Hippocampal formation (tissue), 2 donors: ENCODE measurements at places on chromosomes 7 and 10.

DNA sequence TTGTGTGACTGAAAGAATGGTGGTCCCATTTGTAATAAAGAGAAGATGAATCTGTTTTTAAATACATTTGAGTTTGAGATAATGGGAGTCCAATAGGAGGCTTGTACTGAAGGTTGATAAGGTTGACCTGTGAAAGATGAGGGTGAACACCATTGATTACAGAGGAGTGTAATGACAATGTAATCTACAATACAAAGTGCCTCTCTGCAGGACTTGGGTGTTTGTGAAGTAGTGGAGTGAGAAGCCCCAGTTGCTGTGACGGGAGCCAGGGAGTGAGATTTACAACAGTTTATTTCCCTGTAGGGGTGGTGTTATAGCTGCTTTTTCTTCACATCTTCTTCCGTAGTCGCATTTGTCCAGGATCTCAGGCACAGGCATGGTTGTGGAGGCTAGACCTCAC, 189.9 kb downstream of the EXOC4 start:
- DNase-seq: no peak

DNA sequence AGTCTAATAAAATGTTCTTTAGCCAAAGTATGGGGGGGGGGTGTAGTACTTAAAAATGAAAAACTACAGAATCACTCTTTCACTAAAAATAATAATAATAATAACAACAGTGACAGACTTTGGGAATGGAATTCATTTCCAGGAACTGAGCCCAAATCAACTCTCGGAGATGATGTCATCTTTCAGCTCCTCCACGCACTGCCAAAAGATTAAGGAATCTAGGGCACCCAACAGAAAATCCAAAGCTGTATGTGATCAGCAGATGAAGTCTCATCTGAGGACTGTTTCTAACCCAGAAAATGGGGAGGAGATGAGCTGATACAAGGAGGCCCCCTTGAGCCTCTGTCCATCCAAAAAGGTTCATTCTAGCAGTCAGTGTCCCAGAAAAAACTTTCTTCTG, 54.5 kb downstream of the GRB10 start:
- no peak for DNase-seq

GRCh38 chr10:112304267-112304859, 21.2 kb downstream of the TECTB start:
- no peak for DNase-seq

DNA sequence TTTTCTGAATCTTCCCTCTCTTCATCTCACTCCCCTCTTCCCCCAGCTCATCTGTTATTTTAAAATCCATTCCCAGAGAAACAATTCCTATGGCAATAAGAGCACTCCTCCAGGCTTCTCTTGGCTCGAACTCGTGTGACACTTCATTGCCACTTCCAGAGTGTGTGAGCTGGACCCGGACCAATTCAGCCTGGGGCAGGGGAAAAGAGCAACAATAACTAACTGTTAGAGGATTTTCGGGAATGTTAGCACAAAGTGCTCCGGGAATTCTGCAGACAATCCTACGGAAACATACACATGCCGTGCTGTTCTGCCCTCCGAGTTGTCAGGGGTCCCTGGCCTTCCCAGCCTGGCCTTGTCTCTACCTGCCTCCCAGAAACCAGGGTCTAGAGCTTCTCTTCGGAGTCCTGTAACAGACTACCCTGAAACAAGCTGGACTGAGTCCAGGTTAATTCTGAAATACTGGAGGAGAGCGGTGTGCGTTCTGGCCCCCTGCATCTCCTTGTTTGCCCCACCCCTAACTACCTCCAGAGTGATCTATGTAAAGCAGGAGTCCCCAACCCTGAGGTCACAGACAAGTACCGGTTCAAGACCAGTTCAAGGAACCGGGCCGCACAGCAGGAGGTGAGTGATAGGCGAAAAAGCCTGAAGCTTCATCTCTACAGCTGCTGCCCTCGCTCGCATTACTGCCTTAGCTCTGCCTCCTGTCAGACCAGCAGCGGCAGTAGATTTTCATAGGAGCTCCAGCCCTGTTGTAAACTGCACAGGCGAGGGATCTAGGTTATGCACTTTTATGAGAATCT, 11.3 kb downstream of the COL26A1 start:
- no peak for DNase-seq

GRCh38 chr7:122550545-122550944, 148.4 kb downstream of the RNF133 start:
- DNase-seq: no peak

DNA sequence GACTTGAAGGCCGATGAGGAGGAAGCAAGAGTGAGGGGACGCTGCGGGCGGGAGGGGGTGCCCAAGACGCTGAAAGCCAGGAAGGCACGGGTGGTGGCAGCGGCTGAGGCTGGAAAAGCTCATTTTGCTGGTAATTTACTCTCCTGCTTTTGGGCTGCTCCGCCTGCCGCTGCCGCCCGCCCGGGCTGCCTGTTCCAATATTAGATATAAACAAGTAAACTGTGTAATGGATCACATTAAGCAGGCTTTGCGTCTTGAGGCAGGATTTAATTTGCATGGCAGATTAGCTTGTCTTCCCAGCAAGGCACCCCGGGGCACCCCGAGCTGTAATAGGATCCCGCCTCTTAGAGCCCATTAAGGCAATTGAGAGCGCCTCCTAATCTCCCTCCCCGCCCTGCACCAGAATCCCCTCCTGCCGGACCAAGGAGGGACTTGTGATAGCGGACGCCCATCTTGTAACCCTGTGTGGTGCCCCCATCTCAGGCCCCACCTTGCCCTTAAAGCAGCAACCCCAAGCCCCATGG, 46.1 kb upstream of the SLF2 start:
- no peak for DNase-seq

DNA sequence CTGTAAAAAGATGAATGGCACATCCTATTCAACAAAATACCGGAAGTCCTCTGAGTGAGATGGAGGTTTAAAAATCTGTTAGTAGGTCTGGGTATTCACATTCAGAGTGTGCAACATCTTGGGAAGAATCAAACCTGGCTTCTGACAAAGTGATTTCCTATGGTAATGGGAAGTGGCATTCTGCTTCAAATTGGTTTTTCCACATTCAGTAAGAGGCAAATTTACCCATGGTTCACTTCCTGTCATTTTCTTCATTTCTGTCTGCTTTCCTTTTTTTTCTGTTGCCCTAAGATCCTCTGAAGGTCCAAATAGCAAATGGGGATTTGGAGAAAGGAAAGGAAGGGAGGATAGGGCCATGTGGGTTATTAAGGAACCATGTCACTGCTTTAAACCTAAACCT, 218.3 kb downstream of the DOCK4 start:
- DNase-seq: no peak

- no peak for DNase-seq
Observed at GRCh38 chr7:149202831-149203231, 7.5 kb downstream of the ZNF282 start.

- DNase-seq: no peak
Observed at GRCh38 chr7:84801396-84801795, 385.5 kb downstream of the SEMA3D start.

DNA sequence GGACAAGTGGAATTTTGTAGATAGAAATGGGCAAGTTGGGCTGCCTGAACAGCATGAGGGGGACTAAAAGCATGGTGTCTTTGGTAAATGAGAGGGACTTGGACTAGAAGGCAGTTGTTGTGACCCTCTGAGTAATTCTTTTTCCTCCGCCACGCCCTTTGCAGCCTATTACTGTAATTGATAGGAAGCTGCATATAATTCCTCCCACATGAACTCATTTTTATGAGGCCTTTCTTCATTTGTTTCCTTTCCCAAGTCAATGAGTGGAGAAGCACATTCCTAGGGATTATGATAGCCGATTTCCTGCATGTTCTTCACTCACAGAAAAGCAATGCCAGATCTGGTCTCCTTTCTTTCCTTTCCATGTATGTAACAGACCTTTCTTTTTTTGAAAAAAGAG, 27.7 kb downstream of the ZSCAN25 start:
- no peak for DNase-seq

DNA sequence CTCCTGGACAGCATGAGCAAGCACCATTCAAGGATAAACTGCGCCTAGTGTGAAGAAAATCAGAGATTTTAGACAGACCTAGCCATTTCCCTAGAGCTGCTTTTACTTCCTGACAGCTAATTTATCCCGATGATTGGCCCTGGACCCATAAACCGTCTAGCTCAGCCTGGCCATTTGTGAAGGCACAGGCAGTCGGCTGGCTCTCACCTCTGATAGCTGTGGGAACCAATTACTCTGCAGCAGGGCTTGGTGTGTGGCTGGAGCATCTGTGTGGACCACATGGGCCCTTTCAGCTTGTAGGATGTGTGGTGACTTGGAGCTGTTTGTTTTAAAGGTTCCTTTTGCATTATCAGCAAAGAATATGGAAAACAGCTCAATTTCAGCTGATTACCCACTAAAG, 111.1 kb upstream of the NPY start:
- no peak for DNase-seq

- no peak for DNase-seq
Observed at GRCh38 chr10:72756674-72757385, 64.9 kb downstream of the MCU start.

DNA sequence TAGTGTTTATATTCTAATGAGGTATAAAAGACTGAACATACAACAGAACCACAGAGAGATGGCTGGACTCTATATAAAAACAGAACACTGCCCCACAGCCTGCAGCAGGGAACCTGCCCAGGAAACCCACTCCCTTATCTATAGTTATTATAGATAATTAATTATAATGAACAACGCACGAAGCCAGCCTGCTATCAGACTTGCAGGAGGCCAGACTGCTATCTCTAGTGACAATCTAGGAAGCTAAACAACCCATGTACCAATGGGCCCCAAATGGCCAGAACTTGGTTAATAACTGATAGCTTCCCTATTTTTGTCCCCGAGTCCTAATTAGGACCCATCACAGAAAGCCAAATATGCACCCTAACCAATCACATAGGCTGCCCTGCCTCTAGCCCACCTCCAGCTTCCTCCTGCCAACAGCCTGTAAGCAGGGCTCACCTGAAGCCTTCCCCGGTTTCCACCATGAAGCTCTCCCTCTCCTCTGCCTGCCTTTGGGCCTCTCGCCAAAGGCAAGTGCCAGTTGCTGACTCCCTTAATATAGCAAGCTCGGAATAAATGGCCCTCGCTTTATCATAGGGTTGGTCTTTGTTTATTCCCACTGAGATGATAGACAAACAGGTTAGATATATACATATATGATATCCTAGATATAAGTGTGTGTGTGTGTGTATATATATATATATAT, 74.5 kb downstream of the SYPL1 start:
- no peak for DNase-seq

DNA sequence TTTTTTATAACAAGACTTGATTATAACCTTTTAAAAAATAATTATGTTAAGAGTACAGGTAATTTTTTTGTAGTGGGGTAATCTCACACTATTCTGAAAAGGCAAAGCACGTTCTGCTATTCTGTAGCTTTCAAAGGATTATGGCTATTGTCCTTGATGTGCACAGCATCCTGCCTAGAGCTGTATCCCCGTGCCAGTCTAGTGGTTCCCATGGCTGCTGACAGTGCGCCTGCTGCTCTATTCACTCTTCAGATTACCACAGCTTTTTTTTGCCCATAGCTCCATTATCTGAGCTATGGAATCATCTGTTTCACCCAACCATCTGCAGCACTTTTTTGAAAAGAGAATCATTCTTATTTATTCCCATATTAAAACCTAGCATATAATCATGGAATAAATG, 723.4 kb downstream of the PHTF2 start:
- DNase-seq: no peak
